Stimulated activated CD4-positive, alpha-beta T cell treated with anti-CD3 and anti-CD28 coated beads, Interleukin-15, amount 100 ng/mL, for 48 hours (primary cell): ENCODE measurements at places on chromosomes 12 and 14.

GRCh38 chr14:20456971-20457370, 1.9 kb downstream of the APEX1 start:
- DNase-seq: no peak

GRCh38 chr14:22024137-22024536, 350.5 kb upstream of the OR4E1 start:
- no peak for DNase-seq

- DNase-seq: no peak
These were observed 93.8 kb downstream of the CPSF2 start for GRCh38 chr14:92215579-92215978.

DNA sequence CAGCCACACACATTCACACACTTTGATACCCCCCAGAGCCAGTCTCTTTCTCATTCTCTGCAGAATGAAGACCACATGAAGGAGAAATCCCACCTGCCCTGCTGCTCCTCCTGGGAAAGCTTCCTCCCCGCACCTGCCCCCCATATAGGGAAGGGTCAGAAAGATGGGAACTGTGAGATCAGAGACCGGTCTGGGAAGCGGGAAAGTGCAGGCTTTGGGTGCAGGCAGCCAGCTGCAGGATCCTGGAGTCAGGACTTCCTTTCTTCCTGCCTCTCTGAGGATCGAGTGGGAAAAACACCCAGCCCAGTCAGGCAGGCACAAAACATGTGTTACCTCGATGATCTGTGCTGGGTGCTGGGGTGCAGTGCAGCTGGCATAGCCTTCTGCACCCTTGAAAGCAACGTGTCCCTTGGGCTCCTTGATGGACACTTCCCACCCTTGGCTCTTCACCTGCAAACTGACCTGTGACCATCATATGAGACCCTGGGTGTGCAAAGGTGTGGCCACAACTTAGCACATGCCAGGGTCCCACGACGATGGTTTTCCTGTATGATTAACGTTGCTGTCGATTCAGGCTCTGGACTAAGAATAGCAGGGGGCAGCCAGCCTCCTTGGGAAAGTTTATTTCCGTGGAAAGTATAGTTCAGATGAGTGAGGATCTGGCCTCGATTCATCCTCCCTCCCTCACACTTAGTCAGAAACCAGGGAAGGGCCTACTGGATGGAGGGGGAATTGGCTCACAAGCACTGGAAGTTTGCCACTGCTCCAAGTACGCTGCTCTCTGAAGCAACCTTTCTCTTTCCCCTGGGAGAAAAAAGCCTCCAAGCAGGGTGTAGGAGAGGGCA, 105.4 kb upstream of the MED13L start:
- DNase-seq: no peak

DNA sequence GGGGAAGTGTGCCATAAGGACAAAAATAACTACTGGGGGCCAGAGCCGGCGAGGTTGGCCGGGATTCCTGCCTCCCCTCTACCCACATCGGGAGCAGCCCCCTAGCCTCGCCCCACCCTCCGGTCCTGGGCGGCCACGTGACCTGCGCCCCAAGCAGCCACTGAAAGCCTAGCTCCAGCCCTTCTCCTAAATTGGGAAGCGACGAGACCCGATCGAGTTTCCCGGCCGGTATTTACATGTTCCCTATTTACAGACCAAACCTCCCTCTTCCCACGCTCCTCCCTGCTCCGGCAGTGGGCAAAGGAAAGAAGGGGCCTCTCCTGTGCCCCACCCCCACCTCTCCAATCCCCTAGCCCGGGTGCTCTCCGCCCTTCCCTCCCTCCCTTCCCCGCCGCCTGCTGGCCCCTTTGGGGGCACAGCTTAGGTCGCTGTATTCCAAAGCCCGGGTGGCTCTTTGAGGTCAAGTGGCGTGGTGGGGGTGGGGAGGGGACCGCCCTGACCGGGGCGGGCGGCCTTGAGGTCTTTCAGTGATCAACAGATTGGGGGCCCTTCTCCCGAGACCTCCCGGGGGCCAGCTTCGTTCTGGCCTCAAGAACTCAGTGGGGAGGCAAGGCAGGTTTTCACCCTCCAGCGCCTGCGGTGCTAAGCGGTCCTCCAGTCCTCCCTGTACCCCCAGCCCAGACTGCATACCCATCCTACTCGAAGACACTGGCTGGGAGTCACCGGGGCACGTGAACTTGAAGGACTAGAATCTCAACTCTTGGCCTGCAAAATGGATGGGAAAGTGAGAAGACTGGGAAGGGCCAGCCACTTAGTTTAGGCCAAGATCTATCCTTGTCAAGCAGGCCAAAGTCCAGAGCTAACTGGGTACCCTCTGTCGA, 6.3 kb upstream of the CTDSP2 start:
- no peak for DNase-seq

- DNase-seq: no peak
These were observed 88.1 kb downstream of the PPP2R5E start for GRCh38 chr14:63454863-63455622.

- DNase-seq: peak; percentile 96
These were observed 624 bp upstream of the SBNO1 start for GRCh38 chr12:123365025-123365917.
